ENCODE measurements at places on chromosomes 6 and 20.
A peak's percentile ranks its signal among the peaks of the same experiment; 100 is the strongest.

DNA sequence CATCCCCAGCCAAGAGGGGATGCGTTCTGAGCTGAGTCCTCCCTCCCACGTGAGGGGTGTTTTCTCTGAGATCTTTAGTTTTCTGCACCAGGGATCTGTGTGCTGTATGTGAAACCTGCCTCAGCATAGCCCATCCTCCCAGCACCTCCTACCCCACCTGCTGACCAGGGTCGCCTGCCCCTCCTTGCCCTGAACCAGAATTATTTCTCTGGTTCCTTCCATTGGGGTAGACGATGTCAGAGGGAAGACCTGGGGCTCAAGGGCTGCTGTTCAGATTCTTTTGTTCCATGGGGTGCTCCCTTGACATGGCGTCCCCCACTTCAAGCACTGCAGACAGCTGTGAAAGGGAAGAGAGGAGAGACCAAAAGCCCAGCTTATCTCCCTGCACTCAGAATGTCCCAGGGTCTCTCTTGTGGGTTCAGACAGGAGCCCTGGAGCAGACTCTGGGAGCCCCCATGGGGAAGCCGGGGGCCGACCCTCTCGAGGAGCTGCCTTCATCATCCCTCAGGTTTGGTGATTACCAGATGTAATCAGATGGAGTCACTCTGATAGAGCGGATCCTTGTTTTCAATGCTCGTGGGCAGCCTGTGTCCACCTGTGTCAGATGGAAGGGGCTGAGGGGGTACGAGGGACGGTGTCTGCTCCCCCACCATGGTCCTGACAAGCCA is 74.3 kb downstream of the ERMARD start:
- no peak for DNase-seq

DNA sequence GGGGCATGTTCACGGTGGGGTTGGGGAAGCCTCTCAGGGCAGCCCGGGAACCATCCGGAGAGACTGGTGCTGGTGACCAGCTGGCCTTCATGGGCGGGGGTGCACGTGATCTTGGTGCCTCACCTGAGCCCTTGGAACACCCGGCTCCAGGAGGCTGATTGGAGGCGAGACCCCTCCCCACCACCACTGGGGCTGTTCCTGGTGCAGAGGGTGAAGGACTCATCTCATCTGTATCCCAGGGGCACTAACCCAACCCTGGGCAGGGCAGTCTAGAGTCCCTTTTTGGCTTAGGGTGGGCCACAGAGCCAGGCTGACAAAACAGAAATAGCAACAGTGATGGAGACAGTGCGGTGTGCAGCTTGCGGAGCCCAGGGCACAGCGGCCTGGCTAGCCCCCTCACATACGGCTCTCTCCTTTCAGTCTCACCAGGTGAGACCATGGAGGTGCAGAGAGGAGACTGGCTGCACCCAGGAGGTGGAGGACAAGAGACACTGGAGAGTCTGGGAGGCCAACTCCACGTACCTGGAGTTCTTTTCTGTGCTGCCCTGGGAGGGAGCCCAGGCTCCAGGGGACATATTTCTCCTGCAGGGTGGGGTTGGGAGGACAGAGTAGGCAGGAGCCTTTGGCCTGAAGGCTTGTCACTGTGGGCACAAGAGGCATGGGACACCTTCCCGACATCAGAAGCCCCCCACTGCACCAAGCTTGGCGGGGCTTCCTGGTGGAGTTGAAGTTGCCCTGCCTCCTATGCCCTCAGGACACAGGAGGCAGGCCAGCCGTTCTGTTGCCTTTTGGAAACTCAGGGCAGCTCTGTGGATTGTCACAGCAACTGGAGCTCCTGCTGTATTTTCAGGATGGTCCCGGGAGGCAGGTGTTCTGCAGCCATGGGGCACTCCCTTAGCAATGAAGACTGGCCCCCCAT is 106.0 kb downstream of the SYCP2 start:
- DNase-seq: no peak

- DNase-seq: no peak
Measured at GRCh38 chr20:35718972-35719635, 19.9 kb downstream of the ROMO1 start.

DNA sequence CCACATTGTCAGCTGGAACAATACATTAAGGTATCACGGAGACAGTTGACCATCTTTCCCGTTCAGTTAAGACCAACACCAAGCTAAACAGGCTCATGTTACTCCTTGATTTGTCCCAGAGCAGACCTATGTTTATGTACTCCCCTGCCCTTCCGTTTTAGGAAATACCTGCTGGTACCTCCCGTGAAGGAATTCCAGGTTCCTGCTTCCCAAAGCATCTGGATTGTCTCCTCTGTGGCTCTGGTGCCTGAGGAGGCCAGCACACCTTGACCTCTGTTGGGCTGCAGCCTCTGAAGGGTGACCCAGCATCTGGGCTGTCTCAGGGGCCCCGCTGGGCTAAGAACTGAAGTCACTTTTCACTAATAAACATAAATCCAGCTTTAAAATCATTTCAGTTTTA is 647.8 kb upstream of the MARCKS start:
- DNase-seq: no peak

GRCh38 chr20:53901497-53902096 is 168.8 kb downstream of the BCAS1 start:
- no peak for DNase-seq

DNA sequence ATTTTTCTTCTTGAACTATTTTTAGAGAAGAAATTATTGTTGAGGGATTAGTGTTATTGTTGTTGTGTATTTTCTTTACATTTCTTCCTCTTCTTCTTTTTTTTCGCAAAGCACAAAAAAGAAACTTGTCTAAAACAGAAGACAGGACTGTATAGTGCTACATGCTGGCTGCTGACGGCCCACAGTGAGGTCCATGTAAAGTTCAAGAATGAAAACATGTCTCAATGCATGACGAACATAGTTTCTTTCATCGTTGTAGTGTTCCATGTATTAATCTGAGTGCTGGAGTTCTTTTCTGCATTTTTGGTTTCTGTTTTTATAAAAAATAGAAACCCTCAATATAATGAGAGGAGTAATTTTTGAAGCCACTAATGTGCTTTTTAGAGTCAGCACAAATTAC is 462.9 kb upstream of the MARCKS start:
- no peak for DNase-seq

DNA sequence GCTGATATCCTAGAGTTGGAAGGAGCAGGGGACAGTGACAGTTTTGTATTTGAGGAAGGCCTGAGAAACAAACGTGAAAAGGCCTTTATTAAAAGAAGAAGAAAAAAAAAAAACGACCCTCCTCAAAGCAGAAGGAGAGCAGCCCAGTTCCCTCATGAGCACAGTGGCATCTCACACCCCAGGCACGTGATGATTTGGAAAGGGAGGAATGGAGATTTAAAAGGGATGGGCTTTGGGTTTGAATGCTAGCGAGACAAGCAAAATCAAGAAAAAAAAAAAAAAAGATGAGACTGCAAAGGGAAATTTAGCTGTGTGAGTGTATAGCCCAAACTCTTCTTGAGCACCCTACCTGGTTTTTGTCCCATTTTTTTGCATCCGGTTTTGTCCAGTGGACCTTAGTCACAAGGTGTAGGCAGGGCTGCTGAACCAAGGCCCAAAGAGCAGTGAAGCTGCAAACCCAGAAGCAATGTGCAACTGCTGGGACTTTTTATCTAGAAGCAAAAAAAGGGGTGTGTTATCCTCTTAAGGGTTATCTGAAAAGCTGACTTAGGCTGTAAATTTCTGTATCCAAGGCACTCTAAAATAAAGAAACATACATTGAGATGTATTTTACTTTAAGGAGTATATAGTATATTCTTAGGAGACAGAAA is 54.5 kb upstream of the RREB1 start:
- no peak for DNase-seq

GRCh38 chr6:17971128-17972073 is 16.0 kb downstream of the KIF13A start:
- peak; percentile 35 for DNase-seq

Measured in HCT116 (cell line).